ENCODE measurements at places on chromosomes 1 and 21. TPM values are rescaled to one million over a fixed set of nuclear protein-coding genes. Genes with fewer than 3 reads are reported as not detected.

The GNAT2 gene
- total RNA-seq, result 0.28 TPM

The VASH2 gene
- 3.0 TPM for total RNA-seq

The FAM72C gene
- total RNA-seq, result 0.28 TPM

The TIE1 gene
- total RNA-seq, result 0.14 TPM

The PNRC2 gene
- total RNA-seq, result 70.0 TPM

Data from smooth muscle cell of bladder (primary cell).